ENCODE measurements at places on chromosomes 1 and 21. TPM values are rescaled to one million over a fixed set of nuclear protein-coding genes. Genes with fewer than 3 reads are reported as not detected.

SEC16B gene
- polyA plus RNA-seq, result 3.2 TPM

MAP1LC3C gene
- 1.2 TPM for polyA plus RNA-seq

LRRIQ3 gene
- 3.1 TPM for polyA plus RNA-seq

DNA sequence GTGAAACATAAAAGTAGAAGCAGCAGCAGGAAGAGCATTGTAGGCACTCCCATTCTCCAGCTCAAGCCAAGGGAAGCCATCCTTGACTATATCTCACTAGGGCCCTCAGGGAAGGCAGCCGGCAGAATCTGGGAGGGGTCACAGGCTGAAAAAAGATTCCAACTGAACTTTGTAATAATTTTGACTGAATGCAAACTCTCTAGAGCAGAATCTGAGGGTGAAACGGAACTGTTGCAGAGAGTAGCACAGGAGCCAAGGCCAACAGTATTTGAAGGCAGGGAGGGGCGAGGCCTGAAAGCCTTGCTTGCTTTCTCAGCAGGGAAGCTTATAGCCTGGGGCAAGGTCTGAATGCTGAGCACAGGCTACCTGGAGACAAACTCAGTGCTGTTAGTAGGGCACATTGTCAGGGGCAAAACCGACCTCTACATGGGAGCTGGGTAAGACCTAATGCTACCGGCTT is 180.6 kb downstream of the COL24A1 start:
- DNase-seq, result no peak

- DNase-seq, result no peak
These were observed 3.9 kb downstream of the TAS1R2 start for GRCh38 chr1:18855573-18855972.

GRCh38 chr1:83958704-83959103 is 40.2 kb downstream of the TTLL7 start:
- no peak for DNase-seq

DNA sequence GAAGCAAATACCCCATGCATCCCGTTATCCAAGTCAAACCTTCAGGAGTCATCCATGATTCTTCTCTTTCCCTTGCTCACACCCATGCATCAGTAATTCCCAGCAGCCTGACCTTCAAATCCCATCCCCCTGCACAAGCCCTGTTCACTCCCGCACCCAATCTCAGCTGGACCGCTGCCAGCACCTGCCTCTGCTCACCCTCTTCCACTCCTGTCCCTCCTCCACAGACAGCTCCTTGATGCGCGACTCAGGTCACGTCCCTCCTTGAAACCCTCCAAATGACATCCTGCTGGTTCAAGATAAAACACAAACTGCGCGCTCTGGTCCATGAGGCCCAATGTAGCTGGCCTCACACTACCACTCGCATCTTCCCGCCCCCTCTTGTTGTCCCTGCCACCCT is 43.4 kb upstream of the MPZL1 start:
- no peak for DNase-seq

- no peak for DNase-seq
These were observed 196.2 kb upstream of the APP start for GRCh38 chr21:26366781-26367180.

- DNase-seq, result no peak
These were observed 56.9 kb upstream of the NRIP1 start for GRCh38 chr21:15121655-15122120.

GRCh38 chr1:179264507-179264906 is 29.1 kb upstream of the SOAT1 start:
- DNase-seq, result no peak

DNA sequence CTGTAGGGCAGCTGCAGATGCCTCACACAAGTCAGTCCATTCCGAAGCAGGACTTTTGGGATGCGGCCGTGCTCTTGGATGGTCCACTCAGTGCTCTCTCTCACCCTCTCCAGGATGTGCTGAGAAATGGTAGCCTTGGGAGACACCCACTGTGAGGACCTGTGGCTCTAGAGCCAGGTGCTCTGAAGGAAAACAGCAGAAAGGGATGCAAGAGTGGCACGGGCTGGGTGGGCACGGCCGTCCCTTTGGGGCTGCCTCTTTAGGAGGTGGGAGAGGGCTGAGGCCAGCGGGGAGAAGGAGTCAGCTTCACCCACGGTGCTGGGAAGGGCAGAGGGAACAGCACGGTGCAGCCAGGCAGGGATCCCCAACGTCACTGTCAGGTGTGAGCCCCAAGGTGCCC is 106.1 kb downstream of the RIPK4 start:
- DNase-seq, result no peak

GRCh38 chr1:44029260-44029910 is 1.9 kb downstream of the SLC6A9 start:
- DNase-seq, result no peak

- DNase-seq, result no peak
These were observed 2.0 kb upstream of the TRAPPC3 start for GRCh38 chr1:36151134-36151844.

TNFRSF8 gene
- 0.72 TPM for polyA plus RNA-seq

IL20 gene
- polyA plus RNA-seq, result not detected

GRCh38 chr1:19606817-19607642 is 37.1 kb upstream of the NBL1 start:
- no peak for DNase-seq

C1orf21 gene
- 35.6 TPM for polyA plus RNA-seq

GSTM3 gene
- polyA plus RNA-seq, result 268 TPM

GRCh38 chr1:51342591-51343206 is 12.3 kb upstream of the TTC39A start:
- no peak for DNase-seq

DNA sequence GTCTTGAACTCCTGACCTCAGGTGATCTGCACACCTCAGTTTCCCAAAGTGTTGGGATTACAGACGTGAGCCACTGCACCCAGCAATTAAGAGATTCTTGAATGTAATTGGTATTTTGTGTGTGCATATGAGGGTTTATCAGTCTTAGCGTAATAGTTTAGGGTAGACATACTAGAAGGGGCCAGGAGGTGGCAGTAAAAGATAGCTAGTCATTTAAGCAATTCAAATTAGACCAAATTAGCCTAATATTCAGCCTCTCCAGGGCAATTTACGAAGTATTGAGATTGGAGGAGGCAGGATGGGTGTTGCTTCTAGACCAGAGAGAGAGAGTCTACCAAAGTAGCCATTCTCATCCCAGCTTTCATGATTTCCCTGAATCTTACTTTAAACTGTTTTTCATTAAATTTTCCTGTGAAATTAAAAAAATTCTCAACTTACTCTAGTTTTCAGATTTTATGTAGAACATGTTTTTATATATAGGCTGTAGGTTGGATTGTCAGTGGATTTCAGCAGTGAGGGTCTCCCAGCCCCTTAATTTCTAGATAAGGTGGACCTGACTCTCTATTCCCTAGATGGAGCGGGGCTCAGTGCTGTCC is 119.7 kb downstream of the HHAT start:
- peak; percentile 34 for DNase-seq

Measured in left renal cortex interstitium (tissue), 4 donors.